Stimulated activated CD8-positive, alpha-beta memory T cell treated with anti-CD3 and anti-CD28 coated beads, Interleukin-15, amount 100 ng/mL, for 48 hours (primary cell): ENCODE measurements at places on chromosomes 16 and 17.

- no peak for DNase-seq
Measured at GRCh38 chr16:83475108-83475507, 332.7 kb upstream of the HSBP1 start.

- DNase-seq: no peak
Measured at GRCh38 chr17:38746004-38746848, 1.9 kb downstream of the PCGF2 start.

DNA sequence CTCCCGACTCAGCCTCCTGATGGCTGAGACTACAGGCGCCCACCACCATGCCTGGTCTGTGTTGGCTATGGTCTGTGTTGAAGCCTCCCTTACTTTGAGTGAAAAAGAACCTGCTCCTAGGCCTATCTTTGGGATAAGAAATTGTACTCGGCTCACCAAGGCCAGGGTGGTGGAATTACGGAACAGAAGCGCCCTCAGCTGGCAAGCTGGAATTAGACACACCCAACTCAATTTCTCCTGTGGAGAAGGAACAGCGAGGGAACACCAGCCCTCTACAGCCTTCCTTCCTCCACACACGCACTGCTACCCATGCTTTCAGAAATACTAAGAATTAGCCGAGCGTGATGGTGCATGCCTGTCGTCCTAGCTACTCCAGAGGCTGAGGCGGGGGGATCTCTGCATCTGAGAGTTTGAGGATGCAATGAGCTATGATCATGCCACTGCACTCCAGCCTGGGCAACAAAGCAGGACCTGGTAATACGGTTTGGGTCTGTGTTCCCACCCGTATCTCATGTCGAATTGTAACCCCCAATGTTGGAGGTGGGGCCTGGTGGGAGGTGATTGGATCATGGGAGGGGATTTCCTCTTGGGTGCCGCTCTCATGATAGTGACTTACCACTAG lies 40.1 kb upstream of the RBBP6 start:
- no peak for DNase-seq

DNA sequence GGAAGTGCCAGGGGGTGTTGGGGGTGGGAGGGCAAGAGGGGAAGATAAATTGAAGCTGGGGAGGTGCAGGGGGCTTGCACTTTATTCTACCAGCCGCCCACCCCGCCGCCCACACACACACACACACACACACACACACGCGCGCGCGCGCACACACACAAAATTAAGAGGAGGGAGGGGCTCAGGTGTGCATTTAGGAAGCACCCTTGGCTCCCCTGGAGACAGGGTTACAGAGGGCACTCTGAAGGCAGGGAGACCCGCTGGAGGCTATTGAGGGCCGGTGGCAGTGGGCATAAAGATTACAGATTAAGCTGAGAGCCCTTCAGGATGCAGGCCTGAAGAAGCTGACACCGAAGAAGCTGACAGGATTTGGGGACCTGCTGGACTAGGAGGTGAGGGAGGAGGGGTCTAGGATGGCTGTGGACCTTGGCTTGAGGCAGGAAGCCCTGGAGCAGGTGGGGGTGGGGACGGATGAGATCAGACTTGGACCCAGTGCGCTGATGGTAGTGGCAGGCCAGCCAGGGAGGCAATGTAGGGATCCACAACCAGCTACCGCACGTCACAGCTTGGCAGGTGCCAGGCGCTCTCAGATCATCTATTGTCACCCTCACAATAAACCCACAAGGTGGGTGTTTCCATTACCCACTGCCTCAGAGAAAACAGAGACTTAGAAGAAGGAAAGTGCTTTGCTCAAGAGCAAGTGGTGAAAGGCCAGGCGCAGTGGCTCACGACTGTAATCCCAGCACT lies 772 bp upstream of the SAMD14 start:
- DNase-seq: no peak

- DNase-seq: no peak
Measured at GRCh38 chr16:68997564-68997963, 107.9 kb upstream of the HAS3 start.

GRCh38 chr17:68621065-68621464 lies 19.9 kb upstream of the FAM20A start:
- no peak for DNase-seq

DNA sequence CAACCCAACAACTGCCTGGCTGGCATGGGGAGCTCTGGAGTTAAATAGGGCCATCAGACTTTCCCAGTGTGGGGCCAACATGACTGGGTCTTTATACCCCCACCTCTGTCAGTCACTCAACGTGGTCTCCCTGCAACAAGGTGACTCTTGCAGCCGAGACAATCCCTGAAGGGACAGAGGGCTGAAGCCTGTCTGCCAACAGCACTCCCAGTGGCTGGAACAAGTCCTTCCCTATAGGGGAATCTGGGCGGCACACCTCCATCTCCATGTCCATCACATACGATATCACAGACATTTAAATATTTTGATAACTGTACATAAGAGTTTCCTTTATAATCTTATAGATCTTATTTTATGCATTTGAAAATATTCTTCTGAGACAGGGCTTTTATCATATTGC lies 4.8 kb upstream of the MAPT start:
- no peak for DNase-seq

DNA sequence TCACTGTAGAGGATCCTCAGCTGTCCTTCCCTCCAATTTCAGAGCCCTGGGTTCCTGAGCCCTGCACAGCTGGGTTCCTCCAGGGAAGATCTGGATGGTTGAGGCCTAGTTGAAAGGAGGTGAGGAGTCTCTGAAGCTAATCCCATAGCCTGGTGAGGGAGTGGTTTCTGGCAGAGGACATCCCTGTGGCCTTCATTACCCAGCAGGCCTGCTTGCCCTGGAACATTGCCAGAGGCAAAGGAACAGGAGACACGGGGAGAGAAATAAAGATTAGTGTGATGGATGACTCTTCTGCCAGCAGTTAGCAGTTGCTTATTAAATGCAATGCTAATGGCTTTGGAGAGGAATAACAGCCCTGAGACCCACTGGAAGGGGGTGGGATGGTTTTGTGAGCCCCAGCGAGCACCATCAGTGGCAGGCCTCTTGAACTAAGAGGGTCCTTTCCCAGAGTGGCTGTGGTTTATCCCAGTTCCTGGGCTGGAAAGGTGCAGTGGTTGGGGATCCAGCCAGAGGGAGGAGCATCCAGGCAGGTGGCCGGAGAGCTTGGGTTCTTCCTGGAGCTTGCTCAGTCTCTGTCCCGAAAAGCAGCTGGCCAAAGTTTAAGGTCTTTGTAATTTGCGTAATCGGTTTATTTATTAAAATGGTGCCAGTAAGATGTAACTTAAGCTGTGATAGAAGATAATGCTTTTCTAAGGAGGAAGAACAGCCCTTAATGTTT lies 209.7 kb downstream of the CCDC182 start:
- DNase-seq: no peak

DNA sequence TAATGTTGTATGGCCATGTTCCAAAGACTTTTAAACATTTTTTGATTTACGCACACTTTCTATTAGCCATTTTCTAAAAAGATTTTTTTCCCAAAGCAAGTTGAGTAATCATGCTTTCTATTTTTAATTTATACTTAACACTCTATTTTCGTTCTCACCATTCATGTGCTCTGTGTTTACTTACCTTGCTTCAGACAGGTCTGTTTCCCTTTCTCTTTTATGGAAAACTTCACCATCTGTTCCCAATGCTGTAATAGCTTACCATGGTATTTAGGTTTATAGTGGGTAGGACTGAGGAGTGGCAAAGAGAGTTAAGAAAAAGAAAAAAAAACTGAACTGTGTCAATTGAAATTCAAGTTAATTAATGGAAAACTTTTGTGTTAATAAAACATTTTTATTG lies 37.5 kb upstream of the KCNJ16 start:
- no peak for DNase-seq

GRCh38 chr17:57871863-57872262 lies 22.0 kb upstream of the MRPS23 start:
- no peak for DNase-seq

DNA sequence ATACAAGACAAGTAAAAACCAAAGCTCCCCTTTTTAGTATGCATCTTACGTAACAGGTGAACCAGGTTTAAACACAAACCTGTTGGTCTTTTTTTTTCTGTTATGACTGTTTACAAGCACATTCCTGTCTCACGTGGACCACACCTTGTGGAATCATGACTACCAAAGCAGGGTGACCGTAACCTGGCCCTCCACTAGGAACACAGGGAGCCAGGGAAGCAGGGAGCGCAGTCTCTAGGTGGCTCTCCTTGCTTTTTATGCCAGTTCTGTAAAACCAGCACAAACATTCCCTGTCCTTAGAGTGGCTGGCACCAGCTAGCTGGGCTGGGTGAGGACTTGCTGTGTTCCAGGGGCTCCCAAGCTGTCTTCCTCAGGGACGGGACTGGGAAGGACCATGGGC lies 44.1 kb downstream of the DDX19A start:
- DNase-seq: no peak

DNA sequence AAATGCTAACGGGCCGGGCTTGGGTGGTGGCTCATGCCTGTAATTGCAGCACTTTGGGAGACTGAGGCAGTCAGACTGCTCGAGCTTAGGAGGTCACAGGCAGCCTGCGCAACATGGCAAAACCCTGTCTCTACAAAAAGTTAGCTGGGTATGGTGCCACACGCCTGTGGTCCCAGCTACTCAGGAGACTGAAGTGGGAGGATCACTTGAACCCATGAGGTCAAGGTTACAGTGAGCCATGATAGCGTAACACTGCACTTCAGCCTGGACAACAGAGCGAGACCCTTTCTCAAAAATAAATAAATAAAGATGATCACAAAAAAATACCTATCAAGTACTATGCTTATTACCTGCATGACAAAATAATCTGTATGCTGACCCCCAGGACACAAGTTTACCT lies 46.3 kb upstream of the INTS2 start:
- no peak for DNase-seq

DNA sequence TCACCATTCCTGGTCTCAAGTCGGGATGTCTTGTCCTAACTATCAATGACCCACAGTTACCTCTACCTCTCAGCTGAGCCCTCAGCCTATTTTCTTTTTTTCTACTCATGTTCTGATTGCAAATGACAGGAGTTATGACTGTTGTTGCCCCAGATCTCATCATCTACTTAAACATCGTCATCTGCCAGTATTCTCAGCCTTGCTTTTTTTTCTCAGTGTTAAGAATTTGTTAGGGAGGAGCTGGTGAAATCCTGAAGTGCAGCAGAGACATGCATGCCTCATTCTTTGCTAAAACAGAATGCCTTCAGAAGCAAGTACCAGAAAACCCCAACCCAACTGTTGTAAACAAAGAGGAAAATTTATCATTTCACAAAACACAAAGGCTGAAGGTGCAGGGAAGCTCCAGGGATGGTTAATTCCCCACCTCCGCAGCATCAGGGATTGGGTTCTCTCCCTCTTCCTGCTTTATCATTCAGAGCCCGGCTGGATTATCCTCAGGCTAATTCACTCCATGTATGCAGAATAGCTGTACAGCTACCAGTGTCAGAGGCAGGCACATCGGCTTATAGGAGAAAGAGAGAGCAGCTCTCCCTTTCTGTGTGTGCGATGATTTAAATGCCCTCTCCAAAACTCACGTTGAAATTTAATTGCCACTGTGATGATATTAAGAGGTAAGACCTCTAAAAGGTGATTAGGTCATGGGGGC lies 540.8 kb upstream of the HSBP1 start:
- DNase-seq: no peak

DNA sequence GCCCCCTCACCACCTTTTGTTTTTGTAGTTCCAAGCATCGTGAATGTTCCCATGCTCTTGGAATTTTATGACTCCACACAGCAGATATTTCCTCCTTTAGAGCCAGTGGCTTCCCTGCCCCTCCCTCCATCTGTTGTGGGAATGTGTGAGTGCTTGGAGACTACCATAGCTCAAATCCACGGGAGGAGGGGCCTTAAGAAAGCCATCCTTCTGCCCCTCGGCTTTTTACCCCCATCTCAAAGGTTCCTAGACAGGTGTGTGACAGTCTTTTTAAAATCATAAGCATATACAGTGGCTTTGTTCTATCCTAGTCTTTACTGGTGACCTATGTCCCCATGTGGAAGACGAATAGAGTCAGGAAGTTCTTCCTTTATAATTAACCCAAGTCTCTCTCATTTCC lies 47.2 kb downstream of the YPEL2 start:
- no peak for DNase-seq

- DNase-seq: no peak
Measured at GRCh38 chr16:88686062-88686438, 257 bp downstream of the SNAI3 start.
